ENCODE measurements at places on chromosomes 5 and 9. TPM values are rescaled to one million over a fixed set of nuclear protein-coding genes. Genes with fewer than 3 reads are reported as not detected.

DNA sequence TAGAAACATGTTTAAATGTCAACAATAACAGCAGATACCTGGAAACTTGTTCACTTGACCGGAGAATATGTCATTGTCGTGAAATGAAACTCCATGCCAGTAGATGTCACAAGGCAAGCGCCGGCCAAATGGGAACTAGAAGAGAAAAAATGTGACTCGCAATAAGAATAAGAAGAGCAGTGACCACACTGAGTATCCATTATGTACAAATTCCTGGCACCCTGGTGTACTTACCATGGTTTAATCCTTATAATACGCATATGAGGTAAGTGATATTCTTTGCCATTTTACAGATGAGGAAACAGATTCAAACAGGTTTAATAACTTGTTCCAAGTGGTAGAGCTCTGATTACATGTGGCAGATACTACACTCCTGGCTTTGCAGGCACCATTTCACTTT lies 53.9 kb downstream of the TTLL11 start:
- no peak for DNase-seq
- H3K36me3 ChIP-seq = no peaks in the 10 kb centered on the region
- no peak overlapping the region for H3K4me3 ChIP-seq

GRCh38 chr5:129506086-129506485 lies 46.0 kb downstream of the ADAMTS19 start:
- no peaks in the 10 kb centered on the region for H3K4me1 ChIP-seq
- no peak overlapping the region for H3K4me3 ChIP-seq
- H3K36me3 ChIP-seq = no peaks in the 10 kb centered on the region
- no peak overlapping the region for H3K27ac ChIP-seq
- no peak for DNase-seq

DNA sequence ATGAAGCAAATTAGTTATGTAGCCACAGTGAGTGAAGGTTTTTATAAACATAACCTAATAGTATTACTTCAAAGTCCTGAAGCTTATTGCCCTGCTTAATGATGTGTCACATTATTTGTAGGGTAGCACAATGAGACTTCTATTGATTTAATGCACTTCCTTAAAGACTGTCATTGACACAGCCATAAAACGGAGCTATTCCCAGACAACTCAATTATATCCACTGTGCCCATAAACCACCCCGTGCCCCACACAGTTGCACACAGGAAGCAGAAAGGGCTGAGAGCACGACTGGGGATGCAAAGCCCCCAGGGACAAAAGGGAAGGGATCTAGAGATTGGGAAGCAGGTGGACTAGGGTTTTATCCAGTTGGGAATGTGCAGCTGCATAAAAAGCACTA lies 37.0 kb downstream of the TRIM32 start:
- no peaks in the 10 kb centered on the region for H3K27me3 ChIP-seq
- no peak overlapping the region for H3K4me3 ChIP-seq
- no peak overlapping the region for H3K27ac ChIP-seq
- H3K36me3 ChIP-seq = no peaks in the 10 kb centered on the region
- no peak for DNase-seq

The THBS4 gene
- 38.6 TPM for polyA plus RNA-seq

The ANKRD33B gene
- polyA plus RNA-seq = 1.2 TPM

GRCh38 chr5:120052916-120053828 lies 410.9 kb upstream of the PRR16 start:
- H3K4me3 ChIP-seq = no peak overlapping the region
- H3K27me3 ChIP-seq = no peaks in the 10 kb centered on the region
- no peaks in the 10 kb centered on the region for H3K36me3 ChIP-seq
- H3K27ac ChIP-seq = peak overlapping the region; percentile 67

DNA sequence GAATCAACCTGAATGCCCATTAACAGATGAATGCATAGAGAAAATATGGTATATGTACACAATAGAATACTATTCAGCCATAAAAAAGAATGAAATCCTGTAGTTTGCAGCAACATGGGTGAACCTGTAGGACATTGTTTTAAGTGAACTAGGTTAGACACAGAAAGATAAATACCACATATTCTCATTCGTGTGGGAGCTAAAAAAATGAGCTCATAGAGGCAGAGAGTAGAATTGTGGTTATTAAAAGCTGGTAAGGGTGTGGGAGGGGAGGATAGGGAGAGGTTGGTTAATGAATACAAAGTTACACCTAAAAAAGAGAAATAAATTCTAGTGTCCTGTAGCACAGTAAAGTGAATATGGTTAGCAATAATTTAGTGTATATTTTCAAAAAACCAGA lies 23.5 kb downstream of the PTTG1 start:
- H3K4me3 ChIP-seq = no peak overlapping the region
- no peaks in the 10 kb centered on the region for H3K4me1 ChIP-seq
- no peaks in the 10 kb centered on the region for H3K36me3 ChIP-seq
- DNase-seq = no peak
- H3K27ac ChIP-seq = no peak overlapping the region

- H3K27me3 ChIP-seq = no peaks in the 10 kb centered on the region
- no peak overlapping the region for H3K4me3 ChIP-seq
- H3K27ac ChIP-seq = no peak overlapping the region
- no peak for DNase-seq
- H3K4me1 ChIP-seq = no peaks in the 10 kb centered on the region
Measured at GRCh38 chr9:23123048-23123632, 676.5 kb downstream of the DMRTA1 start.

Measured in heart left ventricle (tissue), 16 donors.